ENCODE measurements at places on chromosomes 6 and 20. TPM values are rescaled to one million over a fixed set of nuclear protein-coding genes. Genes with fewer than 3 reads are reported as not detected.

Gene HTR1E
- not detected for total RNA-seq

Gene BANF2
- total RNA-seq = not detected

DNA sequence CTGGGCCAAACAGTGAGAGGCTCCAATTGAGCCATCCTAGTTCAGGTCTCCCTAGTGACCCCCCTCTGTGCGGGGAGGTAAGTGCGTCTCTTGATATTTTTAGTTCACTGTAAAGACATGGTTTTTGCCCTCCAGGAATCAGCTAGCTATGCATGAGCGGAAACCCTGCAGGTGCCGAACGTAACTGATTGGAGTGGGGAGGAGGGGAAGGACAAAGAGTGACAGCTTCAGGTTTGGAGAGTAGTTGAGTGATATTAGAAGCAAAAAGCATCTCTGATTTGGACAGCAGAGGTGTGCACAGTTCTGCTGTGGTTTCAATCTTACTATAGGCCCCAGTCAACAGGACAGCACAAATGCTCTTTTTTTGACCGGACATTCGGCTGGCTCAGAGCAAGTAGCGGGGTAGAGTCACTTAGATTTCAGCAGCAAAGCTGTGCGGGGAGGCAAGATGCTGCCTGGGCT lies 31.8 kb downstream of the TBC1D7 start:
- no peak for DNase-seq

GRCh38 chr6:109292983-109293586 lies 89.2 kb downstream of the CD164 start:
- DNase-seq = no peak
